Osteoblast (primary cell): ENCODE measurements at places on chromosomes 2 and 18. TPM values are rescaled to one million over a fixed set of nuclear protein-coding genes. Genes with fewer than 3 reads are reported as not detected.

DNA sequence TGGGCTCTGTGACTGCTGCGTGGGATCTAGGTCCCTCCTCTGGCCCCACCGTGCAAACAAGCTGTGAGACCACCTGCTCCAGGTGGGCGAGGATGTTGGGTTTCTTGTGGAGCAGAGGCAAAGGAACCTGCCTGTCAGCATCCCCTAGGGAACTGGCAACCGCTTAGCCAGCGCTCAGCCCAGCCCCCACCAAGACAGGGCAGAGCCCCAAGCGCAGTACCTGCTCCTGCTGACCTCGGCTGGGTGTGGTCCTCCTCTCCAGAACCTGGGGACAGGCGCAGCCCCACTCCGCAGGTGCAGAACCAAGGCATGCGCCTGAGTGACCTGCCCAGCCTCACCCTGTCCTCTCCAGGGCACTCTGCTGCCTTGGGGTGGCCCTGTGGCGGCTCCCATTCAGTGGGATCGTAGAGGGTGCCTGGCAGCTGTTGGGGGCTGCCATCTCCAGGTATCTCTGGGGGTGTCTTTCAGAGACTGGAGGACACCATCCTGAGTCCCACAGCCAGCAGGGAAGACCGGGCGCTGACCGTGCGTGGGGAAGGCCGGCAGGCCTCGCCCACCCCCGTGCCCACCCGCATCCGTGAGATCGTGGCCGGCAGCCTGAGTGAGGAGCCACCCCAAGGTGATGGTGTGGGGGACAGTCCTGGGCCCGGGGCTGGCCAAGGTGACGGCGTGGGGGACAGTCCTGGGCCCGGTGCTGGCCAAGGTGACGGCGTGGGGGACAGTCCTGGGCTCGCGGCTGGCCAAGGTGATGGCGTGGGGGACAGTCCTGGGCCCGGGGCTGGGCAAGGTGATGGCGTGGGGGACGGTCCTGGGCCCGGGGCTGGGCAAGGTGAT, 12.3 kb downstream of the CROCC2 start:
- DNase-seq, result peak; percentile 88

DNA sequence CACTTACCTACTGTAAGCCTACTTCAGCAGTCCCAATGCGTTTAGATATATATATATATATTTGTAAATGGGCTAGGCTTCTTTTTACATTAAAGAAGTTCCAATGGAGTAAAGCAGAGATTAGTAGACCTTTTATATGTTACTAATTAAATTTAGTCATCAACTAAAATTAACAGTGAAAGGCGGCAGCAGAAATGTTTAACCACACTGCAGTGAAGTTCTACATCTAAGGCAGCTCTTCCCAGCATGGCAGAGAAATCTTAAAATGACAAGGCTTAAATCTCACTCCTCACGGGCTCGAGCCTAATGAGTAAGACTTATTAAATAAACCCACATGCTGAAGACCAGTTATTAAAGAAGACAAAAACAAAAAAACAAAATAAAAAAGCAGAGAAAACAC, 19.1 kb upstream of the KANSL1L start:
- no peak for DNase-seq

- DNase-seq, result no peak
Measured at GRCh38 chr2:12300019-12300602, 416.6 kb upstream of the TRIB2 start.

GPATCH11 gene
- total RNA-seq, result 6.2 and 8.0 TPM in 2 replicates

- no peak for DNase-seq
Measured at GRCh38 chr2:140383781-140384180, 1603.6 kb upstream of the NXPH2 start.

DNA sequence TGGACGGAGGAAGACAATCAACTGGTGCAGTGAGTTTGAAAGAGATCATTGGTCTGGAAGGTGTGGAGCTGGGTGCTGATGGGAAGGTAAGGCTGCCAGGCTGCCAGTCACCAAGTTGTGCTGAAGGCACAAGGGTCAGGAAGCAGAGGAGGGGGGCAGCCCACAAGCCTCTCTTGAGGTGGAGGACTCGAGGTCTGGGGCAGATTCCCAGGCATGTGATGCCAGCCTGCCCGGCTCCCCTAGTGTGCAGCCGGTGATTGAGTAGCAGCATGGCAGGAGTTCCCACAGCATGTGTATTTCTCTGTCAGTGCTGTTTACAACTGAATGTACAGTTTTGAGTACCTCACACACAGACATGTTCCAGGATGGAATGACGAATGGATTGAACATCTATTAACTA, 99.3 kb downstream of the CABLES1 start:
- no peak for DNase-seq

HYCC2 gene
- total RNA-seq, result 11.6 and 12.1 TPM in 2 replicates

DNA sequence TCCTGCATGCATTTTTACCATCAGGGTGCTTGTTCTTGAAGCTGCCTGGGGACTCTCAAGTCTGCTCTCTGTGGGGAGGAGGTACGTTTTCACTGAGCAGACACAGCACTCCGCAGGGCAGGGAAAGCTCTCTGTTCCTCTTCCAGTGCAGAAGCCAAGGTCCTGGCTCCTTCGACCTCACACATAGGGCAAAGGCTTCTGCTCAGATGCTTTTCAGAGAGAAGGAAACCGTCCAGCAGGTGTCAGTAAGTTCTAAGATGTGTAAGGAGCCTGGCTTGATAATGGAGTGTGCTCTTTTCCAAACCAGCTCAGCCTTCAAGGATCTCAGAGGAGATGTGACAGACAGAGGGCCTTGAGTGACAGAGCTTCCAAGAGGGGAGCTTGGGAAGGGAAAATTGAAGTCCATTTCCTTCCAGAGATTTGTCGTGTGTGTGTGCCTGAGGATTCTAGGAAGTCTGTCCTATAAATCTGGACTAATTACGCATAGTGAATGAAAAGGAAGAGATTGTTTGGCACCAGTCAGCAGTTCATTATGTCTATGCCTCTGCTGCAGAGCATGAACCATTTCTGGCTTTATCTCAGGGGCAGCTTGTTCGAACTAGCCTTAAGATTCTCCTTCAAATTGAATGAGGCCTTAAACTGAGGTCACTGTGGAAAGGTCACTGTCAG, 67.3 kb upstream of the UPP2 start:
- DNase-seq, result no peak

IL36RN gene
- total RNA-seq, result not detected in 2 replicates

SLC9A4 gene
- total RNA-seq, result not detected in 2 replicates

- DNase-seq, result no peak
Measured at GRCh38 chr2:234333168-234334130, 163.4 kb downstream of the ARL4C start.

- DNase-seq, result no peak
Measured at GRCh38 chr2:157320409-157320808, 5.2 kb downstream of the ERMN start.
